Vagina (tissue), 2 donors: ENCODE measurements at places on chromosomes 4 and X.

- DNase-seq = no peak
These were observed 142.7 kb downstream of the AMMECR1 start for GRCh38 chrX:110175146-110175545.

- DNase-seq = no peak
These were observed 21.6 kb downstream of the SYNPO2 start for GRCh38 chr4:118910221-118910620.

DNA sequence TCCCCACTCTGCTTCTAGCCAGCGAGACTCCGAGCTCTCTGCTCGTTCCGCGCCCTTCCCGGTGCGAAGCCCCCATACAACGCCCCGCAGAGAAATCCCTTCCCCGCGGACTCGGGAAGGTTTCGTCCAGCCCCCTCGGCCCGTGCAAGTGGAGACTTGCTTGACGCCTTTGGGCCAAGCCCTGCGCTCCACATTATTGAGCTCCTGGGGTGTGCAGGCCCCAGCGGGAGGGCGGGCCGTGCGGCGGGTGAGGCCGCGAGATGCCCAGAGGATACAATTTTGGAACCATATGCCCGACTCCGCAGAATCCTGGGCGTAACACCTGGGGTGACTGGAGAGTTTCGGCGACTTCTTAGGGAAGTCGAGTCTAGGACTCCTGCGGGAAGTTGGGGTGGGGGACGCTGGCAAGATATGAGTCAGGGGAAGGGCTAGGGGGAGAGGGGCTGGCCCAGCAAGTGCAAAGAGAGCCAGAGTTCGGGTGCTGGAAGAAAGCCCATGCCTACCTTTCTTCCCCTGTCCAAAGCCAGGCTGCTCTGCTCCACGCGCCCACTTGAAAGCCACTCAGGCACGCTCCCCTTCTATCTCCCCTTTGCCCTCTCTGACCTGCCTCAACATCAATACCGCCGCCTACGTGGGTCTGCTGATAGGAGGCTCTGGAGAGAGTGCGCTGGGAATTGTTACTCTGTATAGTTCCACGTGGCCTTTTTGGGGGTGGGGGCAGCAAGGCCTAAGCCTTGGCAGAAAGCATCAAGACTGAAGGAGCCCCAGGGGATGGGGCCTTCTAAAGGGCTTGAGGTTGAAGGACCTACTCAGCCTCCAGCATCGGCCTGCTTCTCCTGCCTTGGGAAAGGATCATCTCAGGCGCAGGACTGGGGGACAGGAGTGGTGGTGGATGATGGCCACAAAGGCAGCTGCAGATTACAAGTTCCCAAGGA lies 1.2 kb upstream of the ELF4 start:
- DNase-seq = no peak

DNA sequence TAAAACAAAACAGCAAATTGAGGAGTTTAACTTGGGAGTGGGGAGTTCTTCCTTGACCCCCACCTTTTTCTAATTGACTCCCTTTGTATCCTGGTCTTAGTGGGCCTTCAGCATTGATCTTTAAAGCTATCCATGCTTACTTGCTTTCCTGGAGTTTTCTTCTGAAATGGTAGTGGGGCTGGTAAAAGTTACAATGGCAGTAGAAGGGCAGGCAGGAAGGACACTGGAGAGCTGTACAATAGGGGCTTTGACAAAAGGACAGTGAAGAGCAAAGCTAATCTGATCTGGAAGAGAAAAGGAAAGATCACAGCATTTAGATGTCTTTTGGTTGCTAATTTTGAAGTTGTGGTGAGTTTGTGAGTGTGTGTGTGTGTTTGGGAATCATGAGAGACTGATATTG lies 111.5 kb downstream of the MID1 start:
- no peak for DNase-seq

DNA sequence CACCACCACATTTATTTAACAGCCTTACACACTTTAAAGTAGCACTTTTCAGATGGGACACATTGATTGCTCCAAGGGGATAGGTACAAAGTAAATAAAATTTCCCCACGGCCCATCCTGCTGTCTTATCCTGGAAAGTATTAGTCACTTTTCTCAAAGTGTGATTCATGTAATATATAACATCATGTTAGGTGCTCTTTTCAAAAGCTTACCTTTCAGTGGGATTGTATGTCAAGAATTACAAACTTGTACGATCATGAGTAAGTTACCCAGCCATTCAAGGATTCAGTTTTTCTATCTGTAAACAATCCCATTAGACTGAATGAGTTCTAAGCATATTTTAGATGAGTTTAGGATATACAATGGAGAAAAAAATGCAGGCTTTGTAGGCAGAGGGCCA lies 876.6 kb upstream of the GRID2 start:
- no peak for DNase-seq

DNA sequence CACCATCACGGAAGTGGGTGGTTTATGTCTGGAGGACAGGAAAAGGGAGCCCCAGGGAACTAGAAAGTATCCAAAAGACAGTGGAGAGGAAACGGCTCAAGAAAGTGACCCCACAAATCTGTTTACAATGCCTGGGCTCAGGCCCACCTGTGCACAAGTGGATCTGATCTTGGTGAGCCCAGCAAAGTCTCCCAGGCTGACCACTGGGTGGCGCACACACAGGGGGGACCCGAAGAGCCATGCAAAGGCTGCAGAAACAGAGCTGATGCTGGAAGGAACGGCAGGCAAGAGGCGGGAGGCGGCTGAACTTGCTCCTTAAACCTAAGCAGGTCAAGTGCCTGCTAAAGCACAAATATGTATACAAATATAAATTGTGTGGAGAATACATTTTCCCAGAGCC lies 9.6 kb downstream of the HAUS7 start:
- no peak for DNase-seq

DNA sequence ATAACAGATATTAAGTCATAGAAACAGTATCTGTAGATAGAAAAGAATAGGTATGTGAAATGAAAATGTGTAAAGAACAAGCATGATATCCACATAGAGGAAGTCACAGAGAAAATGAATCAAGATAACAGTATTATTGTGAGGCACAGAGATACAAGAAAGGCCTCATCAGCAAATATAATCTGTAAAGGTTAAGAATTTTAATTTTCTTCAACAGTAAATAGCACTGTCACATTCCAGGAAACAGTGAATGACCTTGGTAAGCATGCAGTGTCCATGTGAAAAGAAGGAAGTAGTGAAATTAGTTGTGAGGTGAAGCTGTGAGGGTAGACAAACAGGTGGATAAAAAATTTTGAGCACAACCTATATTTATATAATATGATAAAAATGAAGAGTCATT lies 39.5 kb upstream of the NDST4 start:
- DNase-seq = no peak

DNA sequence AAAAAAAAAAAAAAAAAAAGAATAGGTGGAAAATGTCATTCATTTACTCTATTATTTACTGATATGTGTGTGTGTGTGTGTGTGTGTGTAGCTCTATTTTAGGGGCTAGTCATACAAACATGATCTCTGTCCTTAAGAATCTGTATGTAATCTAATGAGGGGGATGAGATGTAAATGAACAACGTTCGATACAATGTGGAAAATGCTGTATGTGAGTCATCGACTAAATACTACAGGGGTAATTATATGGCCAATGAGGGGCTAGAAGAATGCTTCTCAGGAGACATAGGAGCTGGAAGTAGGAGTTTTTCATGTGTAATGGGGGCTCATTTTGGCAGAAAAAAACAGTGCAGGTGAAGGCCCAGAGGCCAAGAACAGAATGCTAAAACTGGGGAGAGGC lies 41.9 kb downstream of the LEF1 start:
- no peak for DNase-seq

- no peak for DNase-seq
These were observed 281.1 kb downstream of the SLC7A11 start for GRCh38 chr4:137961051-137961438.

GRCh38 chrX:150365990-150366911 lies 3.1 kb downstream of the MAMLD1 start:
- peak; percentile 87 for DNase-seq

- no peak for DNase-seq
These were observed 42.1 kb downstream of the GUCY1A1 start for GRCh38 chr4:155708782-155709181.

- no peak for DNase-seq
These were observed 104.2 kb downstream of the AFF1 start for GRCh38 chr4:87038837-87039615.

GRCh38 chr4:38647101-38647819 lies 16.7 kb upstream of the KLF3 start:
- DNase-seq = no peak

- no peak for DNase-seq
These were observed 368.5 kb upstream of the GRID2 start for GRCh38 chr4:91935217-91935616.

DNA sequence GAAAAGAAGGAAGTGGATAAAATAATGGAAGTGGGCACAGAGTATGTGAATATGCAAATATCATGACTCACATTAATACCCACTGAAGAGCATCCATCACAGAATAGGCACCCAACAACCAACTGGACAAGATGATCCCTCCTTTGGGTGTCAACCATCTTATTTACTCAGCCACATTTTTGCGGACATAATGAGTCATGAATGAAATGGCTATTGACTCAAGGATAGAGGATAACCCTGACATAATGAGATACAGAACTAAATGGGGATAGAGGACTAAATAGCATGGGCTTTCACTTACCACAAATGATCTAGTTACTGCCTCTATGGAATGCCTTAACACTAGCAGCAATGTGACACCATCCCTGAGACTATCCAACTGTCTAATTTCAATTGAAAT lies 224.7 kb downstream of the ANTXR2 start:
- DNase-seq = no peak

DNA sequence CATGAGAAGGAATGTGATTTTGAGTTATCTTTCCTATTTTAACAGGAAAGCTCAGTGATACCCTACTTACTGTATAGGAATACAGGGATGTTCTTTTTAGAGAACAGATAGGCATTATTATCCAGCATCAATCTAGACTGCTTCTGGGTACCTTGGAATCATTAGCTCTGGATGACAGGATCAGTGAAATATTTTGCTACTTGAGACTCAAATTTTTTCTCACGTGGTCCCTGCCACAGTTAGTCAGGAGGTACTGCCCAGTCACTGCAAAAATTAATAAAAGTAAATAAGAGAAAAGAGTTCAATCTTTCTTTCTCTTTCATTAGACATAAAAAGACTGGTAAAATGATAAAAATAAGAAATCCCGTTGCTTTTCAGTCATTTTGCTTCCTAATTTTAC lies 5.5 kb downstream of the ZNF827 start:
- no peak for DNase-seq

GRCh38 chr4:3426465-3427133 lies 15.2 kb upstream of the HGFAC start:
- DNase-seq = no peak

GRCh38 chr4:4724321-4724720 lies 135.1 kb upstream of the MSX1 start:
- DNase-seq = no peak

DNA sequence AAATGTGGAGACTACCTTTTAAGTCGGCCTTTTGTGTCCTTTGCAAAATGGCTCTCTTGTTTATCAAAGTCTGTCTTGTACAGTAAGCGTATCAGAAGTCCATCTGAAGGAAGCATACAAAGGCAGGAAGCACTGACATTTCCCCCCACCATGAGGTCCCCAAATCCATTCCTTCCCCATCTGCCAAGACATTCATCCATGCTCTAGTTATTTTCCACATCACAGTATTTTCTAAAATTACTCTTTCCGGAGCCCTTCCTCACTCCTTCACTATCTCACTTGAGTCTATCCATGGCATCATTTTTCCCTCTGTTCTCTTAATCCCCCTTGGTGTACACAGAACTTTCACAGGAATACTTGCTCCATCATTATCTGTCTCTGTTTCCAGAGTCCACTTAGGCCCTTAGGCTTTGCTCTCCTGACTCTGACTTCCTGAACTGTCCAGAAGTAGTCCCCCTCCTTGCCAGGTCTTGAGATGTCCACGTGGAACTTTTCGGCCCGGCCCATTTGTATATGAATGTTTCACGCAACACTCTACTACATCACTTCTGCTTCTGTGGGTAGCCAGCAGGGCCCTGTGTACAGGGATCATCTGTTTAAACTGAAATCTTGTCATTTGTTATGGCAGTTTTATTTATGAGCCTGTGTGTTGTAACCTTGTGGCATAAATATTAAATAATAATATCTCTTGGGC lies 2.1 kb downstream of the SEL1L3 start:
- no peak for DNase-seq

- DNase-seq = no peak
These were observed 263.1 kb downstream of the SPRY1 start for GRCh38 chr4:123659730-123660129.

DNA sequence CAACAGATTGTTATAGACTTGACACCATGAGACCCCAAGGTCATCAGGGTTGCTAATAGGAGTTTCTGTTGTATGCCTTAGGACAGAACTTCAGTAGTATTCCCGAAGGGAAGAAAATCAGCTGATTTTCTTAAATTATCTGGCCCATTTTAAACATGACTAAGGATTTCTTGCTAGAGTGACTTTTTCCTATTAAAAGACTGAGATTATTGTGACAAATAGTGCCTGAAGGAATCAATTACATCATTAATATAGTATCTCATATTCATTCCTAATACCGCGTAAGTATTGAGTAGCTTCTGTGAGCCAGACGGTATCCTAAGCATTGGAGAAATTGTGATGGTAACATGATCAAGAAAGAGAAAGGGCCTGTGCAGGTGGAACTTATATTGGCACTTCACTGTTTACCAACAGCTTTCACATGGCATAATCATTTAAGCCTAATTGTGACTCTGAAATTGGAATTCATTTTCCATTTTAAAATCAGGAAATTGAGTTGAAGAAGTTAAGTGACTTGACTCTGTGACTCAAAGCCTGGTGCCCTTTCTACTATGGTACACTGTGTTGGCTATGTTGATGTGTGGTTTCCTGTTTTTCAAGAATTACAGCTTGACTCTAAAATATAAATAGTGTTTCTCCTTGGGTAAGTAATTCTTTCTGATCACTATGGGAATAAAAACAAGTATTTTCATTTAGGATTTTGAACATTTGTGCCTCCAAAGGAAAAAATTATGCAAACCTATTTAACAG lies 4.1 kb downstream of the AFF1 start:
- DNase-seq = no peak

GRCh38 chrX:12891171-12891570 lies 15.2 kb upstream of the TLR8 start:
- no peak for DNase-seq

- no peak for DNase-seq
These were observed 233.0 kb upstream of the CLNK start for GRCh38 chr4:10917566-10917965.

DNA sequence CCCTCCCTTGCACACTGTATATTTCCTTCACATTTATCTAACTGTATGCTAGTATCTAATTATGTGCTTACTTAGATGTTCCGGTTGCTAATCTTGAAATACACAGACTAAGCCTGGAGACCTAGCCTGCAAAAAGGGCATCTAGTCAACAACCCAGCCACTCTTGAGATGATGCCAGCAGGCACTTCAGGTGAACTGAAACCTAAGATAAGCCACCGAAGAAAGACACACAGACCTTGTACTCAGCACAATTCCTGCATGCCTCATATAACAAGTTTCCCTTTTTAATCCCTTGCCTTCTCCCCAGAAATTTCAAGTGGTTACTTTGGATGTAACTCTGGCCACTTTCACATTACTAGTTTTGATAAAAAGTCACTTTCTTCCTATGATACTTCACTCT lies 2506.6 kb downstream of the ARAP2 start:
- DNase-seq = no peak

GRCh38 chr4:166798126-166798525 lies 436.2 kb downstream of the SPOCK3 start:
- DNase-seq = no peak
